GM12891 (cell line): ENCODE measurements at places on chromosomes 11 and 22.

- DNase-seq = no peak
Measured at GRCh38 chr11:73048446-73048845, 93.7 kb downstream of the FCHSD2 start.

- DNase-seq = no peak
Measured at GRCh38 chr11:126378763-126379162, 23.3 kb downstream of the ST3GAL4 start.

DNA sequence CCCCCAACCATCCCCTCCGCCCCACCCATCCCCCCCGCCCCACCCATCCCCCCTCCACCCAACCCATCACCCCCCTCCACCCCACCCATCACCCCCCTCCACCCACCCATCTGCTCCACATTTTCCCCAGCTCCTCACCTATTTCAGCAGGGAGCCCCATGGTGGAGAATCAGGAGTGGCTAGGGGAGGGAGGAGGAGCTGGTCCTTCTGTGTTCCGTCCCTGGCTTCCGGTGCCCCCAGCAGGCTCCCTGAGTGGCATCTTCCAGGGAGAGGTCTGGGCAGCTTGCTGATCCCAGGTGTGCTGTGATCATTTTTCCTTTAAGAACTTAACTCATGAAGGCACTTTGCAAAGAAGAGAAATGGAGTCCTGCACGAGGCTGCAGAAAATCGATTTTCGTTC is 365.8 kb downstream of the TBC1D22A start:
- DNase-seq = no peak

- DNase-seq = no peak
Measured at GRCh38 chr22:39923696-39924095, 22.8 kb downstream of the GRAP2 start.

- DNase-seq = no peak
Measured at GRCh38 chr11:32141745-32142546, 51.1 kb downstream of the RCN1 start.

DNA sequence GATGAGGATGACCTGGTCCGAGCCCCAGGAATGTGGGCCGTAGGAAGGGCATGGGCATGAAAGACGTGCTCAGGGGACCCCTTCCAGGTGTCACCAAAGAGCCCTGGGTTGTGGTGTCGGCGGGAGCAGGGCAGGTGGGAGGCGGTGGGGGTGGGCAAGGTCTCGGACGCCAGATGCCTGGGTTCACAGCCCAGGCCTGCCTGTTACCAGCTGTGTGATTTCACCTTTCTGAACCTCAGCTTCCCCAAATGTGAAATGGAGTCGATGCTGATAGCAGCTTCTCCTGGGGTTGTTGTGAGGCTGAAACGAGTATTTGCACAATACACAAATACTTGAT is 42.9 kb upstream of the MYEOV start:
- no peak for DNase-seq

- no peak for DNase-seq
Measured at GRCh38 chr11:41102471-41102870, 357.0 kb downstream of the LRRC4C start.

DNA sequence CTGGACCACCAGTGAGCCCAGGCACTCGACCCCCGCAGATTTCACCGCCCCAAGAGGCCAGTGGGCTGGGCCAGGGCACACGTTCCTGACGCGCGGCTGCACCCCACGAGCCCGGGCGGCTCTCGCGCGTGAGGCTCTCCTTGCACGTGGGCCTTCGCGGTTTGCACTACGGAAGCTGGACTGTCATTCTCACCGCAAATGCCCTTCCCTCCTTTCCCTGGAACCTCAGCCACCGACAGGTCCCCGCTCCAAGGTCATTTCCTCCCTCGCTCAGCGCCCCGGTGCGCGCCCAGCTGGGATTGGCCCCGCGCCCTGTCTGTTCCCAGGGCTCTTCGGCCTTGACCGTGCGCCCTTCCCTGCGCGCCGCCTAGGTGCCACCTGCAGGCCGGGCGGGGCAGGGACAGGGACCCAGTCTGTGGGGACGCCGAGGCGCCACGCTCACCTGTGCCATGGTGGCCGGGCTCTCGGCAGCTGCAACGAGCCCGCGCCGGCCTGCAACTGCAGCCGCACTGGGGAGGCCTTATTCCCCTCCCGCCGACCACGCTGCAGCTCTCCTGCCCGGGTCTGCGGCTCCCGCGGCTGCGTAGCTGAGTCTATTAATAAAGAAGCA is 2.1 kb upstream of the CPT1A start:
- DNase-seq = peak; percentile 71

DNA sequence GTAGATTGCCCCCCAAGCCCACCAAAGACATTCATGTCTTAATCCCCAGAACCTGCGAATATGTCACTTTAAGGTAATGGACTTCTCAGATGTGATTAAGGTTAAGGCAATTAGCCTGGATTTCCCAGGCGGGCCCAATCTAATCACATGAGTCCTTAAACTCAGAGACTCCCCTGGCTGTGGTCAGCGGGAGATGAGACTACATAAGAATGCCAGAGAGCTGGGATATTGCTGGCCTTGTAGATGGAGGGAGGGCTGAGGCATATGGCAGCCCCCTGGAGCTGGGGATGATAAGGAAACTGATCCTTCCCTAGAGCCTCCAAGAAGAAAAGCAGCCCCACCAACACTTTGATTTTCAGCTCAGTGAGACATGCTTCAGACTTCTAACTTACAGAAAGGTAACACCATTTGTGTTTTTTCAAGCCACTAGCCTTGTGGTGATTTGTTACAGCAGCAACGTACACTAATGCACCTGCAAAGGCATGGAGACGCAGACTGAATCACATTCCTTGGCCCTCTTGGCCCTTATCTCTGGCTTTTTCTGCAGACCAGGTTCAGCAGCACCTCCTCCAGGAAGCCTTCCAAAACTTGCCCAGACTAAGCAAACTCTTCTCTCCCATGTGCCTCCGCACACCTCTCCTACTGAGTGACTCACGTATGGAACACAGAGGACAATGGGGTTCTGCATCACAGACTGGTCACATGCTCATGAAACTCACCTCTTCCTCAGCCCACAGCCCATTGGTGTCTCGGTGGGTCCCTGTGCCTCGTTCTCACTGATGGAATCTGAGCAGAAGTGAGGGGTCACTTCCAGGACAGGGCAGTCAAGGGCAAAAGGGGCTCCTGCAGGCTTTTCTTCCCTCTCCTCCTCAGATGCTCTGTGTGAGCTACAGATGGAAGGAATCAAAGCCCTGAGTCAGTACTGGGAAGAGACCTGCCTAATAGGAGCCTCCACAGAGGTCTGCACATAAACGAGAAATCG is 86.3 kb upstream of the HMGXB4 start:
- no peak for DNase-seq

GRCh38 chr22:16953206-16954059 is 54.6 kb downstream of the GAB4 start:
- DNase-seq = no peak

GRCh38 chr11:113014262-113015097 is 53.3 kb downstream of the NCAM1 start:
- no peak for DNase-seq

GRCh38 chr11:27040302-27041115 is at the start of gene BBOX1:
Gene BBOX1 (plus strand): TSS chr11:27040815. CDS start chr11:27055431, 14,616 bp downstream.
- DNase-seq = no peak

- no peak for DNase-seq
Measured at GRCh38 chr11:95148938-95149337, 59.3 kb downstream of the ENDOD1 start.

DNA sequence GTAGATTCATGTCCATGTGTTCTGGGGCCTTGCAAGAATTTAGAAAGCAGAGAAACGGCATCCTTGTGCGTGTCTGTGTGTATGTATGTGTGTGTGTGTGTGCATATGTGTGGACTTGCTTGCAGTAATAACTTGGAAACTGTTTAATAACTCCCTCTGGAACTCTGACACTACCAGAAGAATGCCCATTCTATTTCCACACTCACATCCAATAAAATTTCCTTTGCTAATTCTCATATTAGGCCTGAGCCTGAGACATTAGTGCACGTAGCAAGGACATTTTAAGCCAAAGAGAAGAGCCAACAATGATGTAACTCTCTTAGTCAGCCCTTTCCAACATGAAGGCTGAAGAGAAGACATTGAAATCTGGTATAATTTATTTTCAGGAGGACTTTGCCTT is 3.2 kb downstream of the OR4D6 start:
- no peak for DNase-seq

- no peak for DNase-seq
Measured at GRCh38 chr11:42311514-42311913, 852.1 kb upstream of the LRRC4C start.

DNA sequence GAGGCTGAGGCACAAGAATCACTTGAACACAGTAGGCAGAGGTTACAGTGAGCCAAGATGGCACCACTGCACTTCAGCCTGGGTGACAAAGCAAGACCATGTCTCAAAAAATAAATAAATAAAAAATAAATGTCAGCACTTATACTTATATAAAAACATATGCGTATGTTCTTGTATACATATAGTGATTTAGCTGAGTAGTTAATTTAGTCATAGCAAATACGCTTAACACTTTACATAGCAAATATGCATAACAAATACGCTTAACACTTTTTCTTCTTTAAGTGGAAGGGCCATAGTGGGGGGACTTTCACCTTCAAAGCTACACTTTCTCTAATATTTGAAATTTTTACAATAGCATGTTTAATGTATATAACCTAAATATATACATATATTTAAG is 64.0 kb upstream of the CAPRIN1 start:
- DNase-seq = no peak
